Activated naive CD4-positive, alpha-beta T cell treated with anti-CD3 and anti-CD28 coated beads, Interleukin-2, amount 50 U/mL, for 72 hours (primary cell): ENCODE measurements at places on chromosomes 2 and 18.

GRCh38 chr18:80244956-80245730, 2.2 kb downstream of the PARD6G start:
- no peak for DNase-seq

DNA sequence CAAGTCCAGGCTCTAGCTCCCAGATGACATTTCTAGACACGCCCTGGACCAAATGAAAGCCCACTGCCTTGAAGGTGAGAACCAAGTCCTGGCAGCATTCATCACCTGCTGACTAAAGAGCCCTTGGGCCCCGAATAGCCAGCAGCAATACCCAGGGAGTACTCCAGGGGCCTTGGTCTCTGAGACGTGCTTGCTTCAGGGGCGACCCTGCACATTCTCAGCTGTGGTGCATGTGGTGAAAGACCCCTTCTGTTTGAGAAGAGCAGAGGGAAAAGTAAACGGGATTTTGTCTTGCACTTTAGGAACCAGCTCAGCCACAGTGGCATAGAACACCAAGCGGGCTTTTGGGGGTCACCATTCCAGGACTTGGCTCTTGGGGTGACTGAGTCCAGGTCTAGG, 260.5 kb upstream of the MYT1L start:
- no peak for DNase-seq

DNA sequence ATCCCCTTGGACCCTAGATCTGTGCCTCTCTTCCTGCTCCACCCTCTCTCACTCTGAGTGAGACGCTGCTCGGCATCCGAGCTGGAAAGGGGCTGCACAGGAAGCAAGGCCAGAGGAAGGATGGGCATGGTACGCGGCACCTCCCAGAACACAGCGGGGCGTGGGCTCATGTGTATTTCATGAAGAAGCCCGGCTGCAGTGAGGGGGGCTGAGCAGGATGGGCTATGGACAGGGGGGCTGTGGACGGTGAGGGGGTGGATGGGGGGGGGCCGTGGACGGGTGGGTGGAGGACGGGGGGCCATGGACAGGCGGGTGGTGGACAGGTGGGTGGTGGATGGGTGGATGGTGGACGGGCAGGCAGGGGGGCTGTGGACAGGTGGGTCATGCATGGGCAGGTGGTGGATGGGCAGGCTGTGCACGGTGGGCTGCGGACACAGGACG, 28.5 kb downstream of the SLC66A2 start:
- no peak for DNase-seq

DNA sequence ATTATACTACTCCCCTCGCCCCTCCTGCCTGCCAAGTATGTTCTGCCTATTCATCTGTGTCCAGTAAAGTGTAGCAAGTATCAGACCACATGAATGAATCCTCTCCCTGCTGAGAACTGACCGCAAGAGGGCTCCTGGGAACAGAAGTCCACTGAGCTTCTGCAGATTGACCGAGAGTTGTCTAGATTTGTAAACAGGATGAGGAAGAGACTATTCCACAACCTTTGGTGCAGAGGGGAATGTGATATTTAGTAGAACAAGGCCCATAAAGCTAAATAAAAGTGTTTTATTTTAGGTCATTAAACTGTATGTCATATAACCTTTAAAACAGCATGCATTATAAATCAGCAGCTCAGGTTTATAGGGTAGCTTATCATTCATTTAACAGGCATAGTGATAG, 377.0 kb downstream of the DCC start:
- no peak for DNase-seq

- DNase-seq = no peak
Observed at GRCh38 chr18:53544917-53545316, 679.6 kb downstream of the MBD2 start.

GRCh38 chr2:119433636-119434327, 2.1 kb downstream of the TMEM37 start:
- DNase-seq = no peak

- DNase-seq = no peak
Observed at GRCh38 chr18:68467957-68468356, 247.0 kb downstream of the TMX3 start.
